Central memory CD8-positive, alpha-beta T cell (primary cell): ENCODE measurements at places on chromosomes 1 and 21.

GRCh38 chr1:227869279-227869842 lies 53.9 kb downstream of the PRSS38 start:
- DNase-seq: no peak

DNA sequence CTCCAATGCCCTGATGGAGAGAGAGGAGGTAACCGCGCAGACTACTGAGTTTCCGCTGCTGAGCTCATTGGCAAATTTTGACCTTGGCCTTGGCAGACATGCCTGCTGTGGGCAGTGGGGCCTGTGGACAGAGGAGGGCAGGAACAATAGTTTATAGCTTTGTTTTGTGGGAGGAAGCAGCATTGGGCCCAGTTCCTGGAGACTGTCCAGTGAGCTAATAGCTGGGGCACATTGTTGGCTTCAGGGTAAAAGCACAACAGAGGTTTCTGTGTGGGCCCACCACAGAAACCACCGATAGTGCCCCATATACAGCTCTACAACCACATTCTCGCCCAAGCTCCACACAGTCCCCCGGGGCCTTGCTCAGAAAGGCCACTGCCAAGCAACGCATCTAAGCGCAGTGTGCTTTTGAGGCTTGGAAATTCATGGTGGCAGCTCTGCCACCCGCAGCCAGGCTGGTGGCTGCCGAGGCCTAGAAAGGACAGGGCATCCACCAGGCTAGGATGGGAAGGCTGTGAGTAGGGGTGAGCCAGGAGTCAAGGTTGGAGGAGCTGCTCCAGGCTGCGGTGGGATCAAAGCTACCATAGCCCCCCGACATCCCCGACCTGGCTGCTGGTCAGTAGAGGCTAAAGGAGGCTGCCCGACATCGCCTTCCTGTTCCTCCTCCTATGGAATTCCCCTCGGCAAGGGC lies 43.2 kb downstream of the NEK2 start:
- no peak for DNase-seq

DNA sequence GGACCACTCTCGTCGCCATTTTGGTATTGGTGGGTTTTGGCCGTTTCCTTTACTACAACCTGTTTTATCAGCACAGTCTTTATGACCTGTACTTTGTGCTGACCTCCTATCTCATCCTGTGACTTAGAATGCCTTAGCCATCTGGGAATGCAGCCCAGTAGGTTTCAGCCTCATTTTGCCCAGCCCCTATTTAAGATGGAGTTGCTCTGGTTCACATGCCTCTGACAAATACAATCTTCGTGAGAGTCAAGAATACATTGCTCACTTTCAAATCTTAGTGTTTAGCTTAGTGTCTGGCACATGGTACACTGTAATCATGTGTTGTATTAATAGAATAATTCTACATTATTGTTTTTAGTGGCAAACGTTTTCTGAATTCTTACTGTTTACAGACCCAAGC lies 88.9 kb downstream of the BACH1 start:
- no peak for DNase-seq

GRCh38 chr1:99250728-99251127 lies 13.6 kb upstream of the PLPPR4 start:
- no peak for DNase-seq

GRCh38 chr1:99474350-99474893 lies 171.5 kb upstream of the PALMD start:
- DNase-seq: no peak

DNA sequence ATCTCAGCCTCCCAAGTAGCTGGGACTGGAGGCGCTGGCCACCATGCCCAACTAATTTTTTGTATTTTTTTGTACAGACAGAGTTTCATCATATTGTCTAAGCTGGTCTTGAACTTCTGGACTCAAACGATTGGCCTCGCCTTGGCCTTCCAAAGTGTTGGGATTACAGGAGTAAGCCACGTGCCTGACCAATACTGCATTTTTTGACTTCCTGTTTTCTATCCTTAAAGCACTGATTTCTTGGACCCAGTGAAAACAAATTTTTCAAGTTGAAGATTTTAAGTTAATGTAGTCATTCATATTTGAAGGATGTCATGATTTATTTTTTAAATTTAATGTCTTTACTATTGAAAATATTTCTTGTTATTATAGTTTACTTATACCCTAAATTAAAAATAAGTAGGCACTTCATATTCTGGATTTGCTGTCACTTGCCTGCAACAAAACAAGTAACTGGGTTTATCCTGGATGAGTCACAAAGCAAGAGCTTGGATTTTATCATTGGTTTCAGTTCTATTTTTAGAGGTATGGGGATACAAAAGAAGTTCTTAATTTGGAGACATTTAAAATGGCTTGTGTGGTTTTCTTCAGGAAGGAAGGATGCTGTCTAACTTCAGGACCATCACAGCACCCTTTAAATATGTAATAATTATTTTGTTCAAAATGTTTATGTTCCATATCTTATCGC lies 2.2 kb upstream of the VPS45 start:
- DNase-seq: no peak

DNA sequence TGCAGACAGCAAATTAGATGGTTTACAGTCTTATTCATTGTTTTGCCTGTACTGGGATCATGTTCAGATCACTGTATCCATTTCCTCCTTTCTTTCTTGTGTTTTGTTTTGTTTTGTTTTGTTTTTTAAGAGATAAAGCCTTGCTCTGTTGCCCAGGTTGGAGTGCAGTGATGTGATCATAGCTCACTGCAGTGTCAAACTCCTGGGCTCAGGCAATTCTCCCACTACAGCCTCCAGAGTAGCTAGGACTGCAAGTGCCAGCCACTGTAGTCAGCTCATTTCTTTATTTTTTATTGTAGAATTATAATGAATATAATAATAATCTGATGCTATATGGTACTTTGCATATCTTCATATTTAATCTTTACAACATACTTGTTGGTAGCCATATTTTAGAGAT lies 403.7 kb upstream of the B3GALT2 start:
- DNase-seq: no peak

DNA sequence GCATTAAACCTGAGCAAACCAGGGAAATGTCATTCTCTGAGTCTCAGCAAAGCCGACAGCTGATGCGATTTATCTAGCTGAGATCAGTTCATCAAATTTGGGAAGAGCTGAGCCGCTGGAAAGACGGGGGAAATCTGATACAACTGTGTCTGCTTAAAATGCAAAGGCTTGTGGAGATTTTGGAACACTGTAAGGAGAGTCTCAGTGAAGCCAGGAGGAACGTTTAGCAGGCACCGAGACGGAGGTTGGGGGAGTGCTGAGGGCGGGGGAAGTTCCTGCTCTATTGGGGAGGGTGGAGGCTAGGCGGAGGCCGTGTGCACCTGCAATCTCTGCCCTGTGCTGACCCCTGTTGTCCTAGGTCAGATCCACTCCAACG lies 143.2 kb upstream of the CSF3R start:
- no peak for DNase-seq

DNA sequence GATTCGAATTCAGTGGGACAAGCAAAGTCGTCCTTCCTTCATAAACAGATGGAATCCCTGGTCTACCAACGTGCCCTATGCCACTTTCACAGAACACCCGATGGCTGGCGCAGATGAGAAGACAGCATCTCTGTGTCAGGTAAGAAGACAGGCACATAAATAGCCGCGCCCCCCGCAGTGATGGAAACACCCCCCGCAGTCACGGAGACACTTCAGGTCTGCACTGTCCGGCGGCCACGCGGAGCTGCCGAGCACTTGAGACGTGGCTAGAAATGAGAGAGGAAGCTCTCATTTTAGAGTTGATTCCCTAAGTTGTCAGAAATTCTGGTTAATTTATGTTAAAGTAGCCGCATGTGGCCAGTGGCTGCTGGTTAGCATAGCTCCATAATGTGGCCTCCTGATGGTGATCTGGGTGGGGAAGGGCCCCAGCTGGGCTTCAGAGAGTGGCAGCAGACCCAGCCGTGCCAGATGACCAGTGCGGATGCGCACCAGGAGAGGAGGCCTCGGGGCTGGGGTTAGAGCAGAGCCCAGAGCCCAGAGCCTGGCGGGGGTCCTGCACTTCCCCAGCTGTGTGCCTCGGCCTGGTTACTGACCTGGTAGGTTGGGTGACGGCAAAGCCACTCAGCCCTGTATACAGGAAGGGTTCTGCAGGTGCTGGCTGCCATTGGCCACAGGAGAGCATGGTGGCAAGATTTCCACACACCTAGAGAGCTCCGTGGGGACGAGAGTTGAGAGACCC lies 2.9 kb downstream of the TPRG1L start:
- DNase-seq: no peak

- no peak for DNase-seq
These were observed 35.2 kb downstream of the TGFBR3 start for GRCh38 chr1:91850708-91851107.

DNA sequence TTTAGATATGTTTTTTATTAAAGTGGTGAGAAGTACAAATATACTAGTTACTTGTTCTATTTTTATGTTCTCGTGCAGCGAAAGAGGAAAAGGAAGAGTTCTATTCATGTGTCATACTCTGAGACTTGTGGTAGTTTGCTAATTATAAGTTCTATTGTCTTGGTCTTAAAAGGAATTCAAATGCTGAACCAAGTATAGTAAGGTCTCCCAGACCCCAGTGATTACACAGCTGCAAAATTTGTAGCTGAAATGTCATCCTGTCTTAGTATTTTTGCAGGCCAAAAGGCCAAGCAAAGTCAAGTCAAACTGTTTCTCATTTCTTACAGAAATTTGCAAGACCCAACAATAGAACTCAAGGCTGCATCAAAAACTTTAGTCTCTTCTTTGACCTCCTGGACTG lies 268.7 kb downstream of the CHRM3 start:
- DNase-seq: no peak

GRCh38 chr1:182589520-182589919 lies 464 bp upstream of the RNASEL start:
- no peak for DNase-seq
